ENCODE measurements at places on chromosomes 16 and 17.

DNA sequence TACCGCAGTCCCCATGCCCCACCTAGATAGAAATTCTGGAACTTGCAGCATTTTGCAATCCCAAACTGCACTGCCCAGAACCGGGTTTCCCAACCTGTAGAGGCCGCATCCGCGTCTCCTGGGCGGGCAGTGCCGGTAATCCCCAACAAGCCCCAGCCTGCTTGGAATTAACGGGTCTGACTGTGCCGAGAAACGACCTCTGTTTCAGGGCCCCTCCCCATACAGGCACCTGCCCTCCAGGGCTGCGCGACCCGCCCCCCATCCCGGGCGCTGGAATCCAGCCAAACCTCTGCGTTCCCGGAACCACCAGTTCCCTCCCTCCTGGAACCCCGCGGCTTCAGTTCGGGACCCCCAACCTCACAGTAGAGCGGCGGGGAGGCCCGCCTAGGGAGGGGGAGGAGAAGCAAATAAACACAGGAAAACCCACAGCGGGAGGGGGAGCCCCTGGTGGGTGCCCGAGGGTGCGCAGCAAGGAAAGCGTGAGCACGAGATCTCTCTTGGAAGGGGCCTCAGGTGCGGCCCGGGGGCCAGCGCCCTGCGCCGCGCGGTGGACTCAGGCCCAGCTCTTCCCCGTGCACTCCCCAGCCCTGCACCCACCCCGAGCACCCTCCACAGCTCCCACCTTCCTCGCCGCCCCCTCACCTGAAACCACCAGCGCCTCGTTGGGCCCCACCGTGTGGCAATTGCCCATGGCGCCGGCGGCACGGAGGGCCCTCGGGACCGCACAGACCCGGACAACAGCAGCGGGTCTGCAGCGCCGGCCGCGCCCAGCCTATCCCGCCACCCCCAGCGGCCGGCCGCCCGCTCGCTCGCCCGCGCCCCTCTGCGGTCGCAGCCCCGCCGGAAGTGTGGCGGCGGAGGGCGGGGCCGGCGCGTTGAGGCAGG is at the start of gene FLOT2:
FLOT2 (minus strand) TSS at position 850 of the 885 bp plus-strand sequence; CDS start at position 691, 159 bp downstream.
- DNase-seq = peak; percentile 49

- DNase-seq = no peak
These were observed 71.1 kb downstream of the DYNLRB2 start for GRCh38 chr16:80611930-80612327.

DNA sequence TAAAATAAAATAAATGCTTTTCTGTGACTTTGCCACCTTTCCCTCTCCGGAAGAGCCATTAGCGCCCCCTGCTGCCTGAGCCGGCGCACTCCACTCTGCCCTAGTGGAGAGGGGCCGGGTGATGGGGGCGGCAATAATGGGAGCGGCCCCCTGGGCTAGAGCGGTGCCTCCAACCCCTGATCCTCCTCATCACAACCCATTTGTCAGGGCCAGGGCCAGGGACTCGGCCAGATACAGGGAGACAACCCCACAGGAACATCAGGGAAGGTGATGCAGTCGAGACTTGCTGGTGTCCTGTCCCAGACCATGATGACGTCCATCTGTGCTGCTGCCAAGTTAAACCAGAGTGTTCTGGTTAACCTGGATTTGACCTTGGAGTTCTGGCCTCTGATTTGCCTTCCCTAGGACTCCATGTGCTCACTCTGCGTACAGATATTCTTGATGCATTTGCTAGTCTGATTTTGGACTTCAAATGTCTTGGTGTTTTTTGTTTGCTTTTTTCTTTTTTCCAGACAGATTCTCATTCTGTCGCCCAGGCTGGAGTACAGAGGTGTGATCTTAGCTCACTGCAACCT is 46.1 kb upstream of the BPTF start:
- peak; percentile 12 for DNase-seq

- DNase-seq = no peak
These were observed 30.0 kb downstream of the WFDC1 start for GRCh38 chr16:84324434-84325262.

DNA sequence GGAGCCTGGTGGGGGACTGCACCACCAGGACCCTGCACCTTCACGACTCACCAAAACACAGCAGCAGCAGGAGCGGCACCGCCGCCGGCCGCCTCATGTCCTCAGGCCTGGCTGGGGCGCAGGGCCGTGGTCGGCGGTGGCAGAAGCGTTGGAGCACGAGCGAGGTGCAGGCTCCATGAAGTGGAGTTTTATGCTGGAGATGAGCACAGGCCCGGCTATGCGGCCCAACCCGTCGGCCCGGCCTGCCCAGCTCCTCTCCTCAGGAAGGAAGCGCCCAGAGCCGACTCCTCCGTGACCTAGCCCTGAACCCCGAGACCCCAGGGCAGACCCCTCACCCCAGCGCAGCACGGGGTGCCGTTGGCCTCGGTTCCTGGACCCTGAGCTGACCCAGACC is at the start of gene PRSS27:
PRSS27 (minus strand) TSS at position 161 of the 394 bp plus-strand sequence; CDS start at position 97, 64 bp downstream.
- DNase-seq = no peak

DNA sequence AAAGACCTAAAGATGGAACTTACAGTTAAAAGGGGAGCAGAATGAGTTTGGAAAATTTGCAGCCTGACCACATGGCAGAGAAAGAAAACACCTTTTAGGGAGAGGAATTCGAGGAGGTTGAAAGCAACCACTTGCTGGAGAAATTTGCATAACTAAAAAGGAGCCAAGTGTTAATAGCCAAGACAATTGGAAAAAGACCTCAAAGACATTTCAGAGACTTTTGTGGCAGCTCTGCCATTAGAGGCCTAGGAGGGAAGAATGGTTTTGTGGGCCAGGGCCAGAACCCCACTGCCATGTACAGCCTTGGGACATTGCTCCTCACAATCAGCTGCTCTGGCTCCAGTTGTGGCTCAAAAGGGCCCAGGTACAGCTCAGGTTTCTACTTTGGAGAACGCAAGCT is 338.5 kb downstream of the UTP18 start:
- DNase-seq = no peak

DNA sequence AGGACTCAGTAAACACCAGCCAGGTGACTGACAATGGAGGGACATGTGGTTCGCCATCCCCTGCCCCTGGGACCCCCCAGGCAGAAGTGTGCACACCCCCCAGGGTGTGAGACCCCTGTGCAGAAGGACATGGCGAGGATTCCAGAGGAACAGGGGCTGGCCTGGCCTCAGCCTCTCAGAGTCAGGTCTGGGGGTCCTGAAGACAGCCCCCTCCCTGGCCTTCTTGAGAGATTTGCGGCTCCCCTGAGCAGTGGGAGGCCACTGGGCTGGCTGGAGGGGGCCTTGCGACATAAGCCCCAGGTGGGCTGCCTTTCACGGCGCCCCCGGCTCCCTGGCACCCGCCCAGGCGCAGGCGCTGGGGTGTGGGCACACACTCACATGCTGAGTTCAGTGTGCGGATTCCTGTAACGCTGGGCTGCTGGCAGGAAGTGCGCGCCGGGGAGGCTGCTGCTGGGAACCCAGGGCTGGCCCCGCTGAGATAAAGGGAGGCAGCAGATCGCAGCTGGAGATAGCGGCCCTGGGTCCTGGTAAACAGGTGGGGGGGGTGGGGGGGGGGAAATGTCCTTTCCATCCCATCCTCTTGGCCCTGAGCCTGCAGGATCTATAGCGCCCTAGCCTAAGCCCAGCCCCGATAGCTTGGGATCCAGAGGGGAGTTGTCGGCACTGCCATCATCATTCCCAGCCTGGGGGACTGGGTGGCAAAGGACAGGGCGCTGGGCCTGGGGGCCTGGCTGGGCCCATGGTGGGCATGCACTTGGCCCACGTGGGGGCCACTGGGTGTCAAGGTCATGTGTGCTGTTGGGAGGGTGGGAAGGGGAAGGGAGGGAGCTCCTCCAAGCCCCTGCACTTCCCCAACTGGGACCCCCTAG is 27.1 kb downstream of the TMEM235 start:
- peak; percentile 78 for DNase-seq

- DNase-seq = no peak
These were observed 1.2 kb upstream of the P2RX1 start for GRCh38 chr17:3917391-3917931.

DNA sequence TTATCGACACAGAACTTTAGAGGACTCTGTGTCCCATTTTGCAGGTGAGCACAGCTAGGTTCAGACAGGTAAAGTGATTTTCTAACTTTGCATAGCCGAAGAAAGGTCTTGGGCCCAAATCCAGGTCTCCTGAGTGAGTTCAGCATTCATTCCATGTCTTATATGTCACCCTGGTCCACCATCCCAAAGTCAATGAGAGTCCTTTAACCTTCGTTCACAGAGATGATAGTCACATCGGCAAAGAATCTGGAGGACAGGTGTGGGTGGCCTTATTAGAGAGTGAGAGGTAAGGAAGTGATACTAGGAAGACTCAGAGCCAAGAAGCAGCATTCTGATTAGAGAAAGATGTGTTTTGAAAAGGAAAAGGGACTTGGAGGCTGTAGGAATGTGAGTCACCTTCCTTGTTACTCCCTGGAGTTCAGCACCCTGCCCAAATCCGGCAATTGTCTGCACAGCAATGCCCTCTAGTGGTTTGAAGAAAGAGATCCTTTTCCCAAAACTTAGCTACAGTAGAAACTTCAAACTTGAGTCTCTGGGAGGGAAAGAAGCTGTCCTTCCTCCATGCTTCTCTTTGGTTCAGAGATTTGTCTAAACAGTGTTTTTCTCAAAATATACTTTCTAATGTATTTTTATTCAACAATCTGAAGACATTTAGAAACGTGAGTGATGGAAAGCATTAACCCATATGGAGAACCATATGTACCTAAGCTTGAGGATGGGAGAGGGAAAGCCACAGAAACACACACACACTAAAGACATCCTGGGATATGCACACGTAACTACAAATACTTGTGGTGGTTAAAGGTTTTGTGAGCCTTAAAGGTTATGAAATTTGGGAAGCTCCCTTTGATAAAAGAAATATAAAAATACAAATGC is 96.4 kb upstream of the SHISA6 start:
- no peak for DNase-seq

DNA sequence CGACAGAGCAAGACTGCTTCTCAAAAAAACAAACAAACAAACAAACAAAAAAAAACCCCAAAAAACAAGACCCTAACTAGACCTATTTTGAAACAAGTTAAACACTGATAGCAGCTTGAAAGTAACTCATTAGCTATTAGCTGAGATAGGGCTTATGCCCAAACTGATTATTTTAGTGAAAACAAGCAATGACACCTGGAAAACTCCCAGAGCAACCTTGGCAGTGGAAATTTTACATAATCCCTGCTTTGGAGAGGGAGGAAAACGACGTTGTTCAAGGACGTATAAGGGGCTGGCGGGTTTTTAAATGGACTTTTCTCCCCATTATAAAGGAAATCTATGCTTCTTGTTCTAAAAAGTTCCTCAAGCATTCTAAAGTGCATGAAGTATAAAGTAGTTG is 45.4 kb upstream of the AQP8 start:
- DNase-seq = no peak

- DNase-seq = no peak
These were observed 212.8 kb downstream of the ZFHX3 start for GRCh38 chr16:72835086-72835485.

- no peak for DNase-seq
These were observed 19.3 kb downstream of the ITGAL start for GRCh38 chr16:30491744-30492308.

GRCh38 chr17:74857191-74857590 is 2.5 kb downstream of the GRIN2C start:
- no peak for DNase-seq

DNA sequence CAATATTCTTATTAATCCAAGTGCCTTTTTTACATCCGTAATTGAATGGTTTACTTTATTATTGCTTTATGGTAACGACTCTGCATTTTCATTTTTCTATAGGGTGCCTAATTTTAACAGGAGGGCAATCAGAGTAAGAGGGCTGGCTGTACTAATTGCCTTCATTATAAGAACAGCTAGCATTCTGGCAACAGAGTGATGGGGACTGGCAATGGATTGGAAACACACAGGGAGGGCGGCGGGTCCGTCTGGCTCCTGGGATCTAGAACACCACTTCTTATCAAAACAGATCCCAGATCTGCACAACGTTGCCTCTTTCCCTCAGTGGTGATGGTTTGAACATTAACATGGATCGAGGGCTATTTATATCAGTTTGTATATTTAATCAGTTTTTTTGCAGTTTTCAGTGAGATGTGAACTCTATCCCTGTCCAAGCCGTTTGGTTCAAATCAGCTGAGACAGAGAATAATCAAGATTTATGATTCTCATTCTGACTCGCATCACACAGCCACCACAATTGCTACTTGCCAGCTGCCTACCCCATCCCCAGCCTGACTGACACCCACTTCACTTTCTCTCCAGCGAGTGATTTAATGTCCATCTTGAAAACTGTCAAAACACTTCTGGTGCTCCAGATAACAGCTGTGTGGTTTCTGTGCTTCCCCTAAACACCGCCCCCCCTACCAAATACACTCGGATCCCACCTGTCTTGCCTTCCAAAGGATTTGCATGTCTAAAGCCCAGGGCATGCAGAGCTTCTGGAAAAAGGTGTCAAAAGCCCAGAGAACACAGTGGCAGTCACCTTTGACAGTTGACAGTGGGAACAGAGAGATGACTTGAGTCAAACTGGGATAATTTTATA is 327.9 kb downstream of the HS3ST4 start:
- no peak for DNase-seq

DNA sequence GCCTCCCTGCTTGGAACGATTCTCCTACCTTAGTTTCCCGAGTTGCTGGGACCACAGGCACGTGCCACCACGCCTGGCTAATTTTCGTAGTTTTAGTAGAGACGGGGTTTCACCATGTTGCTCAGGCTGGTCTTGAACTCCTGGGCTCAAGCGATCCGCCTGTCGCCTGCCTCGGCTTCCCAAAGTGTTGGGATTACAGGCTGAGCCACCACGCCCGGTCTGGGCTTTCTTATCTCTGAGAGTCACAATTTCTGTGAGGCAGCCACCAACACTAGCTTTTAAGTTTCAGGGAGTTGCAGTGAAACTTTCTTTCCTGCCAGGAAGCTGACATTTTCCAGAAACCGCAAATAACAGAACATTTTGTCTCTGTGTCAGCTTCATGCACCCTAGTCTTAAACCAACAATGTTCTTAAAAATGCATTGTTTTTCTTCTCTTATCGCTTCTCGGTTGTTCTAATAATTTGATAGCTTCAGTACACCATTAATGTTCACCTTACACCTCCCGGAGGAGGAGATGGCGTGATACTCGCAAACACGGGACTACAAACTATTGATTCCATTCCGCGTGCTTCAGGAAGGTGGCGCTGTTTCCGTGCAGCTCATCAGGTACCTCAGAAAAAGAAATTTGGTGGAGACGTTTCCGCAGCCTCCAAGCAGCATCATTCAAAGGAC is 7.4 kb upstream of the DHRS7B start:
- DNase-seq = peak; percentile 70

- no peak for DNase-seq
These were observed 73.2 kb downstream of the AIPL1 start for GRCh38 chr17:6361733-6362132.

- no peak for DNase-seq
These were observed 52.1 kb upstream of the SLC12A3 start for GRCh38 chr16:56812884-56813283.

DNA sequence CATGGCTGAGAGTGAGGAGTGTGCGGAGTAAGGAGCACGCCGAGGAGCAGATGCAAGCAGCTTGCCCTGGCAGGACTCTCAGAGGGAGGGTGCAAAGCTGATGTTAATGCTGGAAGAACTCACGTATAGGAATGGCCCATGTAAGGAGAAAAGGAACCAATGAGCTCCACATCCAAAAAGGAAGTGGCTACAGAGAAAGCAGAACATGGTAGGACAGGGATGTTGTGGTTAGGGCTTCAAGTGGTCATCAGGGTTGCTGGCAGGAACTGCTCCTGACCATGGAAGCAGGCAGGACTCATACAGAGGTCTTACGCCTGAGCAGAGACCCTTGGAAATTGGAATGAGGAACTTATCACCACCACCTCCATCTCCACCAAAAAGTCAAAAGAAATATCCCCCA is 5.2 kb downstream of the MYO1D start:
- peak; percentile 16 for DNase-seq

- no peak for DNase-seq
These were observed 241.1 kb downstream of the WWOX start for GRCh38 chr16:78340590-78340989.

GRCh38 chr16:17777408-17777863 is 306.7 kb upstream of the XYLT1 start:
- no peak for DNase-seq
